ENCODE measurements at places on chromosomes 16 and 17.

GRCh38 chr17:49468811-49469385, 26.2 kb upstream of the NGFR start:
- DNase-seq, result no peak

- no peak for DNase-seq
Observed at GRCh38 chr17:39769974-39770587, 32.3 kb downstream of the GRB7 start.

DNA sequence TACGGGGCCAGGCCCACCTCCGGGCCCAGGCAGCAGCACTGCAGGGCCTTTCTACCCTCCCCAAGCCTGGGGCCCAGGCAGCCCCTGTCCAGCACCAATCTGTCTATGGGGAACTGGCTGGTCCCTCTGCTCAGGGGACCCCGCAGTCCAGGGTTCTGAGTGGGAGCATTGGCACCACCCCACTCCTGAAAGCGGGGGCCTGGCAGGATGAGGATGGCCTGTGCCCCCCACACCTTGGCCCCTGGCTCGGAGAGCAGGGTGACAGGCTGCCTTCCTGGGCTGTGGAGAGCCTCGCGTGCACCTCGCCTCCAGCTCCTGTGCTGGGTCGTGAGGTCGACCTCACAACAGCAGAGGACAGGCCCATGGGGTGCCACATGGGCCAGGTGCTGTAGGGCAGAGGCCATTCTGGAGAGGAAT, 1.4 kb downstream of the NPB start:
- no peak for DNase-seq

DNA sequence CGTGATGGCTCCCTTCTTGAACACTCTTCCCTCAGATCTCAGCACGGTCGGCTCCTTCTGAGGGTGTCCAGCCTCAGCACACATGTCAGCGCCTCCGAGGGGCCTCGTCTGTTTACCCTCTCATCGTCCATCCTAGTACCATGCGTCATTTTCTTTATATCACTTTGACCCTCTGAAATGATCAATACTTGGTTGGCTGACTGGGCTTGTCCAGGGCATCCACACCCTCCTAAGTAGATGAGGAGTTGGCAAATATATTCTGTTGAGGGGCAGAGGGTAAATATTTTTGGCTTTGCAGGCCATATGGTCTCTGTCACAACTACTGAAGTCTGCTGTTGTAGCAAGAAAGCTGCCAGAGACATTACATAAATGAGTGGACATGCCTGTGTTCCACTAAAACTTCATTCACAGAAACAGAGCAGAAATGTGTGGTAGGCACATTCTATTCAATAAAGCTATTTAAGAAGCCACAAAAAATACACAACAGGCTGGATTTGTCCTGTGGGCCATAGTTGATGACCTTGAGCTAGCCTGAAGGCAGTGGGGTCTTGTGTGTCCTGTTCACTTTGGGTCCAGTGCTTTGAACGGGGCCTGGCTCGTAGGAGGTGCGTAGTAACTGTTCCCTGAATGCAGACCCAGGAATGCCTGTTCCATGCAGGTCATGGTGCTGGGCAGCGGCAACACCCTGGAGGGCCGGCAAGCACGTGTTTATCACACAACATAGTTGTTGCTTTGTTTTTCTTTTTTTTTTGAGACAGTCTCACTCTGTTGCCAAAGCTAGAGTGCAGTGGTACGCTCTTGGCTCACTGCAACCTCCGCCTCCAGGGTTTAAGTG, 185.8 kb downstream of the SNX29 start:
- DNase-seq, result no peak

DNA sequence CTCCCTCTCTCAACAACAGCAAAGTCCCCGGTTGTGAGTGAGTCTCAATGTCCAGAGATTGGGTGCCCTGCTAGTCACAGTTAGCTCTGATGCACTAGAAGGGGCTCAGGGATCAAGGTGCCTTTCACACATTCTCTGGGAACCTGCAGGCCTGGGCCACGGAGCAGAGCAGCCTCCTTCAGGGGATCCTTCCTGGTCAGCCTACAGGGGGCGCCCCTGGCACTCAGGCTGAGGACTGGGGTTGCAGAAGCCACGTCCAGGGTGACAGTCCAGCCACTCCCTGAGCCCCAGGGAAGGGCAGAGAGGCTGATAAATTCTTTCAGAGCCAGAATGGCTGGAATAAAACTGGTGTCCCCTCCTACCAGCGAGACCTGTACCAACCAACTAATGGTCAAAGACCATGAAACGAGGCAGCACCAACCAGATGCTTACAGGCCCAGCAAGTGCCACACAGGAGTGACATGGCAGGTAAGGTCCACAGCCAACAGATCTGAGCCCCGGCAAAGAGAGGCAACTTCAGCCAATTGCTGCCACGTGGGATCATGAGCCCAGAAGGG, 43.5 kb downstream of the ST3GAL2 start:
- DNase-seq, result no peak

- DNase-seq, result no peak
Observed at GRCh38 chr17:48612854-48613691, 2.0 kb downstream of the HOXB8 start.

DNA sequence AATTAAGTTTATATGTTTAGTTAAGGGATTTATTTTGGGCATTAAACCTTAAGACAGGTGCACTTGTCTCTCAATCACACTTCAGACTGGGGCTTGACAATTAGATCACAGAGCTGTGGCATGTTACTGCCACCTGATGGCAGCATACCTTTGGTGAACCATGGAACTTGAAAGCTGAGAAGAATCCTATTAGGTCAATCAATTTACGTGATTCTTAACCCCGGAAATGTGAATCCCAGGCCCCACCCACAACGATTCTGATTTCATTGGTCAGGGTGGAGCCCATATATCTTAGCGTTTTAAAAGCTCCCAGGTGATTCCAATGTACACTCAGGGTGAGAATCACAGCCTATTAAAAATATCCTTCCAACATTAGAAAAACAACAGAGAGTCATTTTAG, 91.0 kb downstream of the GSG1L start:
- peak; percentile 5 for DNase-seq
